ENCODE measurements at places on chromosomes 2 and 18. TPM values are rescaled to one million over a fixed set of nuclear protein-coding genes. Genes with fewer than 3 reads are reported as not detected.

DNA sequence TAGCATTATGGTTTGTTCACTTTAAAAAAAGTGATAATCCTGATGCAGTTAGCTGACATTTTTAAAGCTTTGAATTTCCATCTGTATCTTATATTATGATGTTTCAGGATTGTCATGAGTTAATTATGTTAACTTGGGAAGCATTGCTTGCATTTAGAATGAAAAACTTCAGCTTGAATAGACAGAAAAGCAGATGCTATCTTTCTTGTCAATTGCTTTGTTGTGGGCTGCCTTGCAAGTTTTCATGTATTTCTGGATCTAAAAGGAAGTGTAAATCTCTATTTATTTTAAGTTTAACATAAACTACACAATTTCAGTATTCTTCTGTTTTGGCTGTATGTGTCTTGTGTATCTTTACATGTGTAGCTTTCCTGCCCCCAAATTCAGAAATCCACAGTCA is 479.5 kb downstream of the ARHGAP15 start:
- DNase-seq: no peak

Gene BOLL
- not detected for total RNA-seq

Gene LAMA1
- 0.30 TPM for total RNA-seq

- no peak for DNase-seq
Observed at GRCh38 chr2:74502147-74502719, 2.8 kb upstream of the LBX2 start.

GRCh38 chr2:47601568-47601967 is 181.4 kb upstream of the MSH6 start:
- DNase-seq: no peak

GRCh38 chr18:36493349-36494159 is 196.0 kb downstream of the FHOD3 start:
- DNase-seq: no peak

DNA sequence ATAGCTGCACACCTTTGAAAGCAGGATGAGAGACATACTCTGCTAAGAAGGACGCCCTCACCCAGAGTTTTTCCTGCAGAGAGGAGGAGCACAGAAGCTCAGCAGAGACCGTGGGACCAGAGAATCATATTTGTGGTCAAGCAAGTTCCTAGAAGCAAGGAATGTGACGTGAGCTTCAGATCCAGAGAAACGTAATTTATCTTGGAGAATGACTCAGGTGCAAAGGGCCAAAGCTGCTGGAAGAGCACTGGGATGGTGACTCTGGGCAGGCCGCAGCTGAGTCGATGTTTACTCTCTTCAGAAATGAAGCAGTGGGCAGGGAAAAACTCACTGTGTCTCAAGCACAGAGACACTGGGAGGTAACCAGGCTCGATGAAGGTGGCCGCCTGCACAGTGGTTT is 50.1 kb upstream of the IGFBP2 start:
- DNase-seq: no peak

GRCh38 chr2:17199741-17200140 is 318.5 kb downstream of the RAD51AP2 start:
- DNase-seq: no peak

DNA sequence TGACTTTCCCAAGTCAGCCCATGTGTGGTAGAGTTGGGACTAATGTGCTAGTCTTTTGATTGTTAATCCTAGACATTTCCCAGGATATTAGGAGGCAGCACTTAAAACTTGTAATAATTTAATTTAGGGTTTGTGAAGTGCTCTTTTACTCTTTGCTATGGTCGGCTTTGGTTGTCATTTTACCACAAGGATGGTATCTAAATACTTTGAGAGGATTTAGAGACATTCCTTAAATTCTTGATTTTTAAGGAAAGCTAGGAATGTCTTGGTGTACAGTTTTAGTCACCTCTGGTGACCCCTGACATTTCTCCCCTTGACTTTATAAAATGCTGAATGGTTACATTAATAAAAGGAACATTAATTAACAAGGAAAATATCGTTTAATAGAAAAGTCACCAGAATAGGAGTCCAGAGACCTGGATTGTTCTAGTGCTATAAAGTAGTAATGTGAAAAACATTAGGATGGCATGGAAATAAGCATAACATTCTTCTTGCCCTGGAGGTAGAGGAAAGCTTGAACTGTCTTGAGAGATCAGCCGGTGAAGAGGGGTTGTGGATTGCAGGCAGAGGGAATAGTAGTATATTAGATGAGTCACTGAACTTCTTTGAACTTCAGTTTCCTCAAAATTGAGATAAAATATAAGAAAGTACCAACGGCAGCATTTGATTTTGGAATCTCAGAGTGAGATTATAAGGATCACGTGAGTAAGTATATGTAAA is 209.2 kb downstream of the MCFD2 start:
- no peak for DNase-seq

GRCh38 chr2:188293601-188294351 is 2.1 kb downstream of the GULP1 start:
- DNase-seq: peak; percentile 33

DNA sequence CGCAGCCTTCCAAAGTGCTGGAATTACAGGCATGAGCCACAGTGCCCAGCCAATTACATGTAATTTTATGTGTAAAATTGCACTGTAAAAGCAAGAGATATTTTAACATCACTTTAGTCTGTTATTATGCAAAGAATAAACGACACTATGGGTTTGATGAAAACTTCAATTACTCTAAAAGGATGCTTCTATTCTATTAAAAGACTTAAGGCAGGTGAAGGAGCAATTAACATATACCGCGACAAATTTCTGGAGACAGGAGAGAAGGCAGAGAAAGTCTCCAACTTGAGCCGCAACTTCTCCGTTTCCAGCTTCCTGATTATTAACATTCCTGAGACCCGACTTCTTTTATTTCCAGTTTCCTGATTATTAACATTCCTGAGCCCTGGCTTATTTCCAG is 53.7 kb downstream of the FAM210A start:
- no peak for DNase-seq

DNA sequence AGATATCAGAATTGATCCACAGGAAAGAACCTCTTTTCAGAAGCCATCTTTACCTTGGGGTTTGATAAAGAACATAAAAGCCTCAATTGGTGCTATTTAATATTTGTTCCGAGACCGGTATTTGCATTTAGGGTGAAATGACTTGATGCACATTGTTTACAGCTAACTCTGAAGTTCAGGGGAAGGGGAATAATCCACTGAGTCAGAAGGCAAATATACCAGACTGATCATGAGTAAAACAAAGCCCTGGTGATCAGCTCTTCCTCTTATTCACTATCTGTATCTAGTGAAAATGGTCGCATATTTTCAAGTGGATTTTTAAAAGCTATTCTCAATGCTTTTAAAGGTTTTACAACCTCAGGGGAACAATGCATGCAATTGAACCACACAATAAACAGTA is 53.0 kb upstream of the ATP8B1 start:
- no peak for DNase-seq

GRCh38 chr2:108220191-108220590 is 19.6 kb upstream of the SULT1C3 start:
- no peak for DNase-seq

DNA sequence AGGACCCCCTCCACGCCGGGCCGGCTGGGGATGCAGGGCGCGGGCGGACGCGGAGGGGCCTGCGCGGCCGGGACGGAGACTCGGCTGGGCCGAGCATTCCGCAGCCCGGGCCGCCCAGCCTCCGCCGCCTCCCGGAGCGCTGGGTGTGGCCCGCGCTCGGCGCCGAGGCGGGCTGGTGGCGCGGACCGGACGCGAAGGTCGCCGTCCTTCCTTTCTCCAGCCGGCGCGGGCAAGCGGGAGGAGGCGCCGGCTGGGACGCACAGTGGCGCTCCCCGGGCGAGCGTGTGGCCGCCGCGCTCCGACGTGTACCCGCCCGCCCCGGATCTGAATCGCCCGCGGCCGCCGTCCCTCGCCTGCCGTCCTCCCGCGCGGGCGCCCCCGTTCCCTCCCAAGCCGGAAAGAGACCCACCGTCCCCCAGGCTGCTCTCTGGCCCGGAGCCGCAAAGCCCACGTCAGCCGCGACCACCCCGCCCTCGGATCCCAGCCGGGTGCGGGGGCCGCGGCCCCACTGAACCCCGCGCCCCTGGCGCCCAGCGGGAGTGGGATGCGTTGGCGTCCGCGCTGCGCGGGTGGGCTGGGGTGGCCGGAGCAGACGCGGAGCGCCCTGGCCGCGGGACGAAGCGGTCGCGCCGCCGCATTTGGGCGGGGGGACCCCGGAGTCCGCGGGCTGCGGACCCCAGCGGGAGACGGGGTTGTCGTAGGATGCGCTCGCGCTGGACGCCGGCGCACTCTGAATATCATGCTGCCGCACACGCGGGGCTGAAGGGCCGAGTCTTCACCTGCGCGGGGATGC is 634 bp downstream of the SPATS2L start:
- peak; percentile 87 for DNase-seq

GRCh38 chr2:153972412-153972811 is 100.7 kb downstream of the GALNT13 start:
- DNase-seq: no peak

- no peak for DNase-seq
Observed at GRCh38 chr2:42800981-42801380, 8.6 kb upstream of the HAAO start.

Measured in lower leg skin (tissue), 4 donors.